Astrocyte of the spinal cord (primary cell): ENCODE measurements at places on chromosomes 3 and 15.

GRCh38 chr15:47857776-47858167 is 140.5 kb downstream of the SEMA6D start:
- no peak for DNase-seq

GRCh38 chr3:176759815-176760506 is 437.3 kb downstream of the TBL1XR1 start:
- DNase-seq = no peak

DNA sequence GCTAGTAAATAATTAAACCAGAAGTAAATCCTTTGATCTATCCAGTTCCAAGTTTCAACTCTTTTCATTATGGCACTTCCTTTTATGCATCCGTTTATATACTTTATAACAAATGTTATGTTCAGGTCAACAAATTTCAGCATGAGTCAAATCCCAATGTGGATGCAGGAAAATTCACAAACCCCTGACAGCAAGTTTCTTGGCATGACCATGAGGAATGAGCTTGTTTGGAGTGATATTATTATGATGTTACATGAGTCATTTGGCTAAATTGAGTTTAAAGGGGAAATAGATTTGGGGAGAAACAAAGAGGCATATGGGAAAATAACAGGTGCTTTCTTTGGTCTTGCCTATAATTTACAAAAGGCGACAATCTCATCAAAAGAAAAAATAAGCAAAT is 32.1 kb upstream of the KCNMB2 start:
- DNase-seq = no peak

GRCh38 chr15:78417754-78418630 is 20.0 kb upstream of the IREB2 start:
- no peak for DNase-seq

- no peak for DNase-seq
These were observed 6.2 kb upstream of the CEP70 start for GRCh38 chr3:138600100-138600745.

DNA sequence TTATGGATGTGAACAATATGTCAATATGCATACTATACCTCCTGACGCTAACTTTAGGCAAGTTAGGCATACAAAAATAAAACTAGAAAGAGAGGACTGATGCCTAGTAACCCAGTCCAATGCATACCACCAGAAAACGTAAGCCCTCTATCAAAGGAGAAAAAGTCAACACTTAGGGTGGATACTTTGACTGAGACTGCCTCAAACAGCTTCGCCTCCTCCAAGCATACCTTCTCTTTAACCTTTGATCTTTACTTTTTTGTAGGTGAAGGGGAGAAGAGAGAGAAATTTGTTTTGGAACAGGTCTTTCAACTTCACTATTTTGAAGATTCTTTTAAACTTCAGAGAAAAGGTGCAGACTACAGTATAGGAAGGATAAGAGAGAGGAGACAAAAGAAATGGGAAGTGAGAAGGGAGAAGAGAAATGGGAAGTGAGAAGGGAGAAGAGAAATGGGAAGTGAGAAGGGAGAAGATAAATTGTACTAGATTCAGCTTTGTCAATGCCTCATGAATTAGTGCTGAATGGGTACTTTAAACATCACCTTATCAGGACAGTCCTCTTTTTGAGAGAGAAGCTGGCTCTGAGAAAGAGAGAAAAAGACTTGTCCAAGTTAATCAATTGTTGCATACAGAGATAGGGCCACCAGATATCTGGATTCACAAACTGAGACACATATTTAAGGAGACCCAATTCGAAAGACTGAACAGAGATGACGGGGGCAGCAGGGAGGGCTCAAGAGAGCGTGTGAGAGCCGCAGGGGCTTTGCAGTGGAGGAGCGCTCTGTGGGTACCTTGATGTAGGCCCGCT is 1.0 kb downstream of the P3H2 start:
- peak; percentile 30 for DNase-seq

DNA sequence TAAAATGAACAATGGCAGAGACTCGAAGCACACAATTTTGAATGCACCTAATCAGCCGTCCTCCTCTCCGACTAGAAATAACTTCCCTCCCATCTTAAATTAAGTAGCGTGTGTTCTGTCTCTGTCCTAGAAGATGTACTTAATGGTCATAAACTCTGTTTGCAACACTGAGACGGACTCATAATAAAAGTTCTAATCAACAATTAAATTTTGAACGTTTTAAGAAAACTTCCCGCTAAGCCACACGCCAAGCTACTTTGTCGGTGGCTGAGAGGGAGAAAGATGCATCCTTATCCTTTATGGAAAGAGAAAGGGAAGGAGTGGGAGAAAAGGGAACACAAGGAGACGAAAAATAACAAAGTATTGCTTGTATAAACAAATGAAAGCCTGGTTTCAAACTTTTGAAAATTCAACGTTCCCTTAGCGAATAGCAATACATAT is 989 bp downstream of the GNB4 start:
- DNase-seq = peak; percentile 53

GRCh38 chr15:63192619-63193206 is 3.3 kb downstream of the RAB8B start:
- no peak for DNase-seq

DNA sequence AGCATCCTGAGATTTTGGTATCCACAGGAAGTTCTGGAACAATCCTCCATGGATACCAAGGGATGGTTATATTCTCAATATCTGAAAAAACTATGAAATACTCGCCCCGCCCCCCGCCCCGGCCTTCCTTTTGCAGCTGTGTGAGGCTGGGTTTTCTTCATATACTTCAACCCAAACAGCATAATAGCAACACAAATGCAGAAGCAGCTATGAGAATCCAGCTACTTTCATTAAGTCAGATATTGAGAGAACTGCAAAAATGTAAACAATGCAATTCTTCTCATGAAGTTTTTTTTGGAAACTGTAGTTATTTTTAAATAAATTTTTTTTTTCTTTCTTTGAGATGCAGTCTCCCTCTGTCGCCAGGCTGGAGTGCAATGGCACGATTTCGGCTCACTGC is 10.9 kb upstream of the IDH2 start:
- no peak for DNase-seq

- DNase-seq = no peak
These were observed 211.4 kb downstream of the ITPR1 start for GRCh38 chr3:4704552-4704951.

DNA sequence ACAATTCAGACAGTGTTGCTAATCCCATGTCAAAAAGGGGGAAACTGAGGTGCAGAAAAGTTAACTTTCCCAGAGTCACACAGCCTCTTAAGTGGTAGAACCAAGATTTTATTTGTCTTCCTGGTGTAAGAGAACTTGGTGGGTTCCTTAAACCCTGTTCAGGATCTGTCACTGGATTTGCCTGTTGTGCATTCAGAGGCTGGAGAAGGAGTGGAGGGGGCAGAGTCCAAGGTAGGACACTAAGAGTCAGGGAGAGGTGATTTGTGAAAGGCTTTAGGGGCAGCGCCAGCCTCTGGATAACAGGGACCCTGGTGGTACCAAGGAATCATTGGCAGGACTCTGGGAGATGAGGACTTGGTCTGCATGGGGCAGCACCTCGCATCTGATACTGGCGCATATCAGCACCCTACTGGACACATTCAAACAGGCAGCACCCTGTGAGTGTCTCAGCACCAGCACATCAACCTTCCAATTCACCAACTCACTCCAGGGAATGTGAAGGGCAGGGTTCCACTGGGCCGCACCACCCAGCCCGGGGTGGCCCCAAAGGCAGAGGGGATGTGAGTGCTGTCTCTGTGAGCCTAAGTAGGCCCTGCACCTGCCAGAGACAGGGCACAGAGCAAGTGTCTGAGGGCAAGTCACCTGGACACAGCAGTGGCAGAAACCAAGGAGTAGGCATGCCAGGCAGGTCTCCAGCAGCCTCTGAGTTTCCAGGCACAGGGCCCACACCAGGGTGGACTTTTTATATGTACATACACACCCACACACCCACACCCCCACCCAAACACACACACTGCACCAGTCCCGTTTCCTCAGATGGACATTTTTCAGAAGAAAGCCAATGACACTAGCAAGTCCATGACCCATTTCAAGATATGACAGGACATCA is 71.6 kb downstream of the LIPC start:
- no peak for DNase-seq

DNA sequence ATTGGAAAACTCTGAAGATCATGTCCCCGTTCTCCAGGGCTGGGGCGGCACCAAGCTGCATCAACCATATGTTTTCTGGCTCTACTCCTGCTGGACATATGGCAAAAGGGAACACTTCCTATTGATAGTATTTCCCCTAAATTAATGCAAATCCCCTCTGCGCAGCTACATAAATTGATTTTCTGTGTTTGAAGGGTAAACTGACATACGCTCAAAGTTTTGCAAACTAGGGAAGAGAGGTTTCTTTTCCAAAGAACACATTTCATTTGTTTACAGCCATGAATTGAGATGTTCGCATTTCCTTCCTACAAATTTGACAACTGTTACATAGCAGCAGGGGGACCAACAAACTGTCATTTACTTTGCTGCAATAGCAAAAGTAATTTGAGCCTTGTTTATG is 35.9 kb downstream of the CTXND1 start:
- no peak for DNase-seq

DNA sequence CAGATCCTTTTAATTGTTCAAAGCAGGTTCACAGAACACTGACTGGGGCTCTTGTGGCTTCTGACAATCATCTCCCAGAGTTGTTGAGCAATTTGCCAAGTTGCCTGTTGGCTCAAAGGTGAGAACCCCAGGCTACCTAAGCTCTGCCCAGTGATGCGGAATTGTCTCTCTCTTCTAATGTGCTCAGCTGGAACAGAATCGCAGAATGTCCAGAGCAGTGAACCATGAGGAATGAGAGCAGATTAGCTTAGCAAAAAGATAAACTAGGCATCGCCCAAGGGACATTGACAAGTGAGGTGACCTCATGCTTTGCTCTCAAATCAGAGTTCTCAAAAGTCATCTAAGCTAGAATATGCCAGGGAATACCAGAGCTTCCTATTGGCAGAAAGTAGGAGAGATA is 148.1 kb downstream of the WDR76 start:
- no peak for DNase-seq

- DNase-seq = no peak
These were observed 1002.8 kb upstream of the NR2F2 start for GRCh38 chr15:95327661-95328060.

- DNase-seq = peak; percentile 38
These were observed 30.0 kb downstream of the SHQ1 start for GRCh38 chr3:72818092-72818773.

DNA sequence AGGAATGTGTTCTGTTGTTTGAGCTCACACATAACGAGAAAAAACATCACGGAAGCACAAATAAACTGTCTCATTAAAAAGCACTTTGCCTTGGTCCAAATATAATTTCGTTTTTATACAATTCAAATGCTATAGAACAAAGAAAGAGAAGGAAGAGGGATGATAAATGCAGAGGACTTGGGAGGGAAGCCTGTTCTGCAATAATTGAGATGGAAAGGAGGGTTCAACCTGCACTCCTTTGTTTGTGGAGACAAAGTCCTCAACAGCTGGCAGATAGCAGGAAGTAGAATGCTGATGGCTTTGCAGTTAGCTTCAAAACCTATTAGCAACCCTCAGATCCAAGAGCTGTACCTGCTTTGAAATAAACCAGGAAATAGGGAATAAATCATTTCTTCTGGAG is 1010.8 kb downstream of the FHIT start:
- no peak for DNase-seq

DNA sequence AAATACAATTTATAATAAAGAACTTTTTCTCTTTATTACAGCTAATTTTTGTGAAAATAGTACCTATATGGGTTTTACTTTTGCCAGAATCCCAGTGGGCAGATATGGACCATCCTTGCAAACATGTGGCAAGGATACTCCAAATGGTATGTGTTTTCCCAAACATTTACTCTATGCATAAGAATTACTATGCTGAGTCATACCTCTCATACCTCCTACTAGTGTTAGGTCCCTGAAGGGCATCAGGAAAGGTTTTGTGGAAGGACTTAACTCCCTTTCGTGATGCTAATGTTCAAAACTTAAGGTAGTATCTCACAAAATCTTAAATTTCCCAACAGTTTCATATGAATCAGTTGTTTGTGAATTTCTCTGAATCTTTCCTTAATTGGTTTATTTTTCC is 21.3 kb downstream of the ADGRG7 start:
- no peak for DNase-seq

- no peak for DNase-seq
These were observed 19.4 kb downstream of the SHOX2 start for GRCh38 chr3:158086776-158087175.

DNA sequence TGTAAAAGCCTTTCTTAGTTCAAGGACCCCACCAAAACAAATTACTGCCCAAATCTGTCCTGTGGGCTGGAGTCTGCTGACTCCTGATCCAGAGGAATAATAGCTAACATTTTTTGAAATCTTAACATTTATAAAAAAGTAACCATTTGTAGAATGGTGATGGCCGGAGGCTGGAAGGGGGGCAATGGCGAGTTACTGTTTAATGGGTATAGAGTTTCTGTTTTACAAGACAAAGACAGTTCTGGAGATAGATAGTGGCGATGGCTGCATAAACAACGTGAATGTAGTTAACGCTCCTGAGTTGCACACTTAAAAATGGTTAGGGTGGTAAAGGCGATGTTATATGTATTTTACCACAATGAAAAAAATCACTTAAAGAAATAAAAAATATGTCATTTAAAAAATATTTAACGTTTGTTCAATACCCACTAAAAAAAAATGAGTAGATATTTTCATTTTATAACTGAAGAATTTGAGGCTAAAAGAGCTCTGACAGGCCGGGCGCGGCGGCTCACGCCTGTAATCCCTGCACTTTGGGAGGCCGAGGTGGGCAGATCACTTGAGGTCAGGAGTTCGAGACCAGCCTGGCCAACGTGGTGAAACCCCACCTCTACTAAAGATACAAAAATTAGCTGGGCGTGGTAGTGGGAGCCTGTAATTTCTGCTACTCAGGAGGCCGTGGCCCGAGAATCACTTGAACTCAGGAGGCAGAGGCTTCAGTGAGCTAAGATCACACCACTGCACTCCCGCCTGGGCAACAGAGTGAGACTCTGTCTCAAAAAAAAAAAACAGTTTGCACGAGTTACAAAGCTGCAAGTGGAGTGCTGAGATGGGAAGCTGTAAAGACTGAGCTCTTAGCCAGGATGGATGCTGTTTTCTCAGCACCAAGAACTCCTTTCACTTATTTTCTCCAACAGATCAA is 37.6 kb downstream of the IGF2BP2 start:
- no peak for DNase-seq

DNA sequence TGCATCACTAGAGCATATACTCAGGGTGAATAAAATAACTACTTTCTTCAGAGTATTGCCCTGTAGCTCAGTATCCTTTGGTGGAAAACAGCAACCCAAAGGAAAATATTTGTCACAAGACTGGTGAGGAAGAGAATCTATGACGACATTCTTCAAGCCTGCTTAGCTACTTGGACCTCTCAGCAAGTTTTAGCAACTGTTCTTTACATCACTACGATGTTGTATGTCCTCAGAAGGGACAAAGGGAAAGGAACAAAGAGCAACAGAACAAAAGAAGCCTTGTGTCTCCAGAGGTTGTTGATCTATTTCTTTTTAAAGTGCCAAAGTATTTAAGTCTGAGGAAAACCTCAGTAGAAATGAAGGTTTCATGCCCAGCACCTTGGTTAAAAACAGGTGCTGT is 746.7 kb downstream of the NAALADL2 start:
- DNase-seq = no peak

- DNase-seq = no peak
These were observed 51.6 kb downstream of the LIPC start for GRCh38 chr15:58483376-58483775.
